Fibroblast of the aortic adventitia (primary cell): ENCODE measurements at places on chromosomes 6 and 20. TPM values are rescaled to one million over a fixed set of nuclear protein-coding genes. Genes with fewer than 3 reads are reported as not detected.

DNA sequence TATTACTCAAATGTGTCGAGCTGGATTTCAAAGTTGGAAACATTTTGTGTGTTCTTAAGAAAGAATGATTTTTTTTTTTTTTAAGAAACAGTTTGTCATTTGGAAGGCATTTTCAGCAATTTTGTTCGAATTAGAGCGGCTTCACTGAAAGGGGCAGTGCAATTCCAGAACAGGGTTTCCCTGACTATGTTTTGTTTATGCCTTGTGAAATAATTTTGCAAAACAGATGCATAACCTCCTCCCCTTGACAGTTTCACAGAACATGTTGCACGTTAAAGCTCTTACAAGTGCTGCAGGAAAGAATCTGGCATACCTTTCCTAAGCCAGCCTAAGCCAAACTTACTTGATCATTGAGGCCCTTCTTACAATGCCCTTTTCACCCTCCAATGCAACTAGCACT is 216.0 kb upstream of the SSTR4 start:
- no peak for DNase-seq

DNA sequence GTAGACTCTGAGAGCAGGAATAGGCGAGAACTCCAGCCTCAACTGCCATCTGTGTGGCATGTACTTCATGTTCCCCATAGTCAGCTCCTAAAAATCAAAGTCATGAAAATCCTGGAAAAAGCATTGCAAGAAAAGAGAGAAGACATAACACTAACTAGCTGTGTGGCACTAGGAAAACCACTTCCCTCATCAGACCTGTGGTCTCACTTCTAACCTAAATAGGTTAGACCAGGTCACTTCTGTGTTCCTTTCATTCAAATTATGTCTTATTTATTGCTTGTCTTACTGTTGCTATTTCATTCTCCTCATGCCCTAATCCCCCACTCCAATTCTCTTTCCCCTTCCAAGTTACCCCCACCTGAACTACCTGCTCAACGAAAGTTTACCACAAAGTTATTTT is 70.2 kb downstream of the TNFRSF21 start:
- no peak for DNase-seq

DNA sequence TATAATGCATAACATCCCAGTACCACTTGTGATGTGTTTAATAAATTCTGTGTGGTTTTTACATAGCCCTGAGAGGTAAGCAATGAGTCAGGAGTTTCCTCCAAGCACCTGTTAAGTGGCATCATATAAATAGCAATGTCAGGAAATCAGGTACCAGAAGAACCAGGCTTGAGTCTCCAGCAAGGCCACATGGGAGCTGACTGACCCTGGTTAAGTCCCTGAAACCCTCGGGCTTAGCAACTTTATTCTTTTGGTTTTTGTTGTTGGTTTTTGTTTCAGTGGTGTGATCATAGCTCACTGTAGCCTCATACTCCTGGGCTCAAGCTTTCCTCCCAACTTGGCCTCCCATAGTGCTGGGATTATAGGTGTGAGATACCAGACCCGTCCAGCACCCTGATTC is 70.0 kb downstream of the PTPRT start:
- no peak for DNase-seq

ARG1 gene
- total RNA-seq: not detected in 2 replicates

- DNase-seq: no peak
Observed at GRCh38 chr20:15594158-15594695, 979.0 kb downstream of the KIF16B start.

DNA sequence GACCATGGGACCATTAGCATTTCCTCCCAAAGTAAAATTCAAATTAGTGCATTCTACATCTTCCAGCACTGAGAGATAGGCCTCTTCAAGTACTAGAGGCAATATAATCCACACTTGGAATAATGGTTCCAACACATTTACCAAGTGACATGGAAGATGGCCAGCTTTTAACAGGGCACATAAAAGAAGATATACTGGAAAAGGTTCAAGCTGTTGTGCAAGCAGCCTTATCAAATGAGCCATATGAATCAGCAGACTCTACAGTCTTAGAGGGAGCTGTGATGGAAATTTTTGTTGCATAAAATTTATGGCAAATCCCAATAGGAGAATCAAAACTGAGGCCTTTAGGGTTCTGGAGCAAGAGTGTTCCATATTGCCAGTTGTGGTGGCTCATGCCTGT is 526.6 kb upstream of the IRAK1BP1 start:
- DNase-seq: no peak

MTRF1L gene
- total RNA-seq: 26.8 and 28.2 TPM in 2 replicates

- DNase-seq: no peak
Observed at GRCh38 chr6:28816339-28816908, 107.4 kb downstream of the TRIM27 start.

GRCh38 chr6:155224618-155225017 is 39.2 kb upstream of the CLDN20 start:
- no peak for DNase-seq

WFDC5 gene
- total RNA-seq: not detected in 2 replicates

DNA sequence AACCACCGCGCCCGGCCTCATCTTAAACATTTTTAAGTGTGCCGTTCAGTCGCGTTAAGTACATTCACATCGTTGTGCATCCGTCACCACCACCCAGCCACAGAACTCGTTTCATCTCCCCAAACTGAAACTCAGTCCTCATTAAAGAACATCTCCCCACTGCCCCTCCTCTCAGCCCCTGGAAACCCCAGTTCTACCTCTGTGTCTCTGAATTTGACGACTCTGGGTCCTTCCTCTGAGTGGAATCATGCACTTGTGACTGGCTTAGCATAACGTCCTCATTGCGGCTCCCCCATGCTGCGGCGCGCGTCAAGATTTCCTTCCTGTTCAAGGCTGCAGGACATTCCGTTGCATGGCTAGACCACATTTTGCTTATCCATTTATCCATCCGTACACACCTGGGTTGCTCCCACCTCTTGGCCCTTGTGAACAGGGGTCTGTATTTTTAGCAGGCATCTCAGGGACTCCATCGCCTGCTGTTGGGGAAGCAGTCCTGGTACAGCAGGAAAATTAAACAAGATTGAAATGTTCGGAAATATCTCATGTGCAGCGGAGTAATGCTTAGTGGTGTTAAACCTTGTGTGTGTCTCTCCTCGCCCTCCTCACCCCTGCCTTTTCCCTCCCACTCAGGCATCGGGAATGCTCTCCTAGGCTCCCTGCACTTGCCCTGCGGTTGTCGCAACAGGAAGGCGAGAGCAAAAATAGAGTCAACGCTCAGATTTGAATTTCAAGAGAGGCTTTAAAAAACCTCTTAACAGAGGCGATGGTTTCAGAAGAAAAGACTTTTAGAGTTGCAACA is 127.9 kb downstream of the PXDC1 start:
- no peak for DNase-seq

DNA sequence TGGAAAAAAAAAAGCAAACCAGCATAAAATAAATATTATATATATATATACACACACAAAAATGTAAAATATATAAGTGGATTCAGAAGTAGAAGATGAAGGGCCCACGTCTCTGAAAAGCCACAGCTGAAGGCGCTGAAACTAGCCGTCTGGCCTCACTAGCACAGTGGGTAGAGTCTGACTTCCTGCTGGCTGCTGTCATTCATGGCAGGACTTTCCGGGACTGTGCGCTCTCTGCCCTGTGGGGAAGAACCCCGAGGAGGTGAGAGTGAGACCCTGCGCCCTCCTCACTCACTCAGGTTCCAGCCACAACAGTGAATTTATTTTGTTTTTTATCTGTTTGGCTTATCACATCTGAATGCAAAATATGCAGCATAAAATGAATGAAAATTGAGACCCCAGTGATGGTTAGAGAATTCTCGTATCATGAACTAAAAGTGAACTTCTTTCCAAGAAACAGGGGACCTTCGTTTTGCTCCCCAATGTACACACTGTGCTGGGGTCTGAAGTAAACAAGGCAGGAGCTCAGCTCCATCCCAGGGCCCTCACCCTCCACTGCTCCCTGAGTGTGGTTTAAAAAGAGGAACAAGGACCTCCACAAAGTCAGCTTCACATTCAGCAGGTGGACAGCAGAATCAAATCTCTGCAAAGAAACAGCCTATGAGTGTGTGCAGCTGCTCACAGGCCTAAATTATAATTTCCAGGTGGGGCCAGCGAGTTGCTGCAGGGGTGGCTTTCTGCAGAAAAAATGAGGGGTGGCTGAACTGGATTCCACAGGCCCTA is 1.3 kb upstream of the RAMACL start:
- no peak for DNase-seq

DNA sequence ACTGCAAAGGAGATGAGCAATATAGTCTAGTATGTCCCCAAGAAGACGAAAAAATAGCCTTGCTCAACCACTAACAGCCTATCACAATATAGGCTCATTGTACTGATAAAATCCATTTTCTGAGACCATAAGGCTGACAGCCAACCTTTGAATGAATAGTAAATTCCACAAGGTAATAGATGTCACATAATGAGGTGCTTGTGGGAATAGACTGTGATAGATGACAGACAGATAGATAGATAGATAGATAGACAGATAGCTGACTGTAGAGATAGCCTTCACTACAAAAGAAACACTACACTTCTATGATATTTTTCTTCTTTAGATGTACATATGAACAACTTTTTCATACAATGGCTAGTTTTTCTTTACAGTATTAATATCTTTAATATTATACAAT is 760.3 kb upstream of the NRSN1 start:
- no peak for DNase-seq

MLN gene
- total RNA-seq: not detected in 2 replicates

EDN3 gene
- total RNA-seq: not detected in 2 replicates

- DNase-seq: no peak
Observed at GRCh38 chr6:168650671-168651111, 209.7 kb downstream of the SMOC2 start.

DNA sequence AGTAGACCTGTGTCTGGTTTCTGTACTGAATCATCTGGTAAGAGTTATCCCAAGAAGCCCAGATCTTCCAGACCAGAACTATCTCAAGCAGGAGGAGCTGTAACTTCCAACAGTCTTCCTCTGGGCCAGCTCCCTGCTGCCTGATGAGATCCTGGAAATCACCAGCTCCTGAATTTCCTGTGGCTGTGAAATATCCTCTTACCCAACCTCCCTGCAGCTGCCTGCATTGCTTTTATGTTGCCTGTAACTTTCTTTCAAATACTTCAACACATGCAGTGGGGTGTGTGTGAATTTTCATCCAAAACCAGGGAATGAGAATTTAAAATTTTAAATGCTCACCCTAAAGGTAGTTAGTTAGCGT is 160.5 kb upstream of the LAMP5 start:
- DNase-seq: peak; percentile 22

GRCh38 chr6:16482702-16483314 is 244.4 kb downstream of the GMPR start:
- DNase-seq: no peak

DNA sequence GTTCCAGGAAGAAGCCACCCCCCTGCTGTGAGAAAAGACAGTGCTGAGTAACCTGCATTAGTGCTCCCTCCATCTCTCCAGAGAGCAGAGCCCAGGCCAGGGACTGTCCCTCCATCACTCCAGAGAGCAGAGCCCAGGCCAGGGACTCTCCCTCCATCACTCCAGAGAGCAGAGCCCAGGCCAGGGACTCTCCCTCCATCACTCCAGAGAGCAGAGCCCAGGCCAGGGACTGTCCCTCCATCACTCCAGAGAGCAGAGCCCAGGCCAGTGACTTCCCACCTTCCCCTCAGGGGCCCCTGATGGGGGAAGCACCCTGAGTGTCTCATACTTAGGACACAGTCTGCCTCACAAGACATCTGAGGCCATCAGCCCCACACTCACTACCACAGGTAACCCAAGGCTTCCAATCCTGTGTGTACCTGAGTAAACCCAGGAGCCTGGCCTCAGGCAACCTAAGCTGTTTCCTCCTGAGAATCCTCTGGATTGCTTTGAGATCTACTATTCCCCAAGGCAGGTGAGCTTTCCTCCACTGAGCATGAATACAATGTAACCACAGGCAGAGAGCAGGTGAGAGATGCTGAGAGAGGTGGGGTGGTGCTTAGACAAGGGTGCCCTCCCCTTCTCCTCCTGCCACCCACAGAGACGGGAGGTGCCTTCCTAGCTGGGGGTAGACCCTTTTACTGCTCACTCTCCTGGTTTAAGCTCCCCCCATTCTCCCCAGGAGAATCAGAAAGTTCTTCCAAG is 4.9 kb downstream of the TBXT start:
- DNase-seq: no peak

- no peak for DNase-seq
Observed at GRCh38 chr20:58162986-58163385, 65.5 kb downstream of the ANKRD60 start.

DNA sequence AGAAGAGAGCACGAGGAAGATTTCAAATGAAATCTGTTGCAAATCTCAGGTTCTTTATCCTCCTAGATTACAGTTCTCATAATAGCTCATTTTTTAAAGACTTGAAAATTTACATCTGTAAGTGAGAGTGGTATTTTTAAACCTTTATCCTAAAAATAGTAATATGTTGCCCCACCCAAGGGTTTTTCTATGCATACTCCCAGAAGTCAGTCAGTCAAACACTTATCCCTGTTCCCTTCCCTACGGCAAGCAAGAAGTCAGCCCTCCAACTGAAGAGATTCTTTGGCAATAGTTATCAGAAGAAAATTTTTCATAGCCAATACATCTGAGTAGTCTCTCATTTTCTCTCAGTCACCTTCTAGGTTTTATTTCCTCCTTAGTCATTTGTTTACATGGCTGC is 24.1 kb downstream of the ELOVL4 start:
- DNase-seq: no peak

- no peak for DNase-seq
Observed at GRCh38 chr20:60009826-60010616, 51.8 kb downstream of the CDH26 start.

CTNNBL1 gene
- 23.1 and 25.4 TPM in 2 replicates for total RNA-seq

- DNase-seq: no peak
Observed at GRCh38 chr6:137970368-137970767, 103.3 kb downstream of the TNFAIP3 start.

DNA sequence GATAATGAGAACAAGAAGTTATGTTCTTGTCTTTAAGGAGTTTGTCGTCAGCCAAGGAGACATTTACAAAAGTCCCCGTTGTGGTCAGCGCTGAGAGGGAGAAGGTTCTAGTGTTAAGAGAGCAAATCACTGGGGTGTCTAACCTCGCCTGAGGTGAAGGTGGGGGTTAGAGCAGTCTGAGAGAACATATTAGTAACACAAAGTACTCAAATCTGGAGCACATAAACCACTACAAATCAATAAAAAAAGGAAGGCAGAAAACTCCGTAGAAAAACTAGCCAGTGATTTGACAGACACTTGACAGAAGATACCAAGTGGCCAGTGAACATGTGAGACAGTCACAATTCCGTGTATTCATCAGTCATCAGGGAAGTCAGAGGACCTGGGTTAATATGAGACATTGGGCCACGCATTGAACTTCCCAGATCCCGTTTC is 45.4 kb downstream of the CDS2 start:
- no peak for DNase-seq
